Nephron progenitor cell (in vitro differentiated cells): ENCODE measurements at places on chromosomes 12 and 14.

GRCh38 chr14:81348061-81348460, 52.1 kb downstream of the STON2 start:
- DNase-seq, result no peak

DNA sequence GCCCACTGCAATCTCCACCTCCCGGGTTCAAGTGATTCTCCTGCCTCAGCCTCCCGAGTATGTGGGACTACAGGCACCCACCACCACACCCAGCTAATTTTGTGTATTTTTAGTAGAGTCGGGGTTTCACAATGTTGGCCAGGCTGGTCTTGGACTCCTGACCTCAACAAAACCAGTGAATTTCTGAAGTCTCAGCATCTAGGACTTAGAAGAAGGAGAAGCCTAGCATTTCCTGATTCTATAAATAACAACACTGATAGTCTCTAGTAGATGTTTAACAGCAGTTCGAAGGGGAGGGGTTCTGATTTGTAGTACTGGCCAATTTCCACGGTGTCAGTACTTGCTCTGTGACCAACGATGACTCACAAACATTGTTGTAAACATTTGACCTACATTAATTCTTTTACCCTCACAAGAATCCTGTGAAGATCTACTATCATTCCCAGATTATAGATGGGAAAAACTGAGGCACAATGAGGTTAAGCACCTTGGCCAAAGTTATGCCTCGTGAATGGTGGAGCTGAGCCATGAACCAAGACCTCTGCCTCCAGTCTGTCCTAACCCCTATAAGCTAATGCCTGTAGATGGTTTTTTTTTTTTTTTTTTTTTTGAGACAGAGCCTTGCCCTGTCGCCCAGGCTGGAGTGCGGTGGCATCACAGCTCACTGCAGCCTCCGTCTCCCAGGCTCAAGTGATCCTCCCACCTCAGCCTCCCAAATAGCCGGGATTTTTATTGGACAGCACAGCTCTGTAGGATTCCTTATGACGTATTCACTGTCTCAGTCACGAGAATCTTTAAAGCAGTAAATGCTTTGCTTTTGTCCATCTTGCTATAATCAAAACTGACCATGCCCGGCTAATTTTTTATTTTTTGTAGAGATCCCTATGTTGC, 5.2 kb downstream of the P2RX4 start:
- DNase-seq, result no peak

DNA sequence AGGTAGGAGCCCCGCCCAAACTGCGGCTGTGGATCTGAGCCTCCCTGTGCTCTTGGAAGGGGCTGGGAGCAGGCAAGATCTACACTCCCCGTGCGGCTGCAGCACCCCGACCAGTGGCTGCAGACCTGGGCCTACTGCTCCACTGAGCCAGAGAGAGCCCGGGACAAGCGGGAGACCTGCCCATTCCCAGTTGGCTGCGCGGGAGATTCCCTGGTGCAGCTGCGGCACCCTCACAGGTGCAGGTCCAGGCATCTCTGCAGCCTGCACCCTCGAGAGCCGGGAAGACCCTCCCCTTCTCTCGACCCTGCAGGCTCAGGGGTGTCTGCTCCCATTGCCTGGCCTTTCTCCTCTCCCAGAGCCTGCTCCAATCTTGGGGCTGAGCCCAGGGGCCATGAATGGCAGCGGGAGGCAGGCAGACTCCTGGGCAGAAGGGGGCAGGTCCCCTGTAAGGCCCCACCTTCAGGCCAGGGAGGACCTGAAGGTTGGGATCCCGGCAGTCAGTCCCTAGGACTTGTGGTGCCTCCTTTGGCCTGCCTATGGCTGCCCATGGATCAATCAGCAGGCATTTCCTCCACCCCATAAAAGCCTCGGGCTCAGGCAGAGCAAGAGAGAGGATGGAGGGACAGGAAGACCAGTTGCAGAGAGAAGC, 8.8 kb upstream of the A2M start:
- DNase-seq, result no peak

GRCh38 chr14:105019861-105020814, 745 bp downstream of the CDCA4 start:
- DNase-seq, result peak; percentile 70

DNA sequence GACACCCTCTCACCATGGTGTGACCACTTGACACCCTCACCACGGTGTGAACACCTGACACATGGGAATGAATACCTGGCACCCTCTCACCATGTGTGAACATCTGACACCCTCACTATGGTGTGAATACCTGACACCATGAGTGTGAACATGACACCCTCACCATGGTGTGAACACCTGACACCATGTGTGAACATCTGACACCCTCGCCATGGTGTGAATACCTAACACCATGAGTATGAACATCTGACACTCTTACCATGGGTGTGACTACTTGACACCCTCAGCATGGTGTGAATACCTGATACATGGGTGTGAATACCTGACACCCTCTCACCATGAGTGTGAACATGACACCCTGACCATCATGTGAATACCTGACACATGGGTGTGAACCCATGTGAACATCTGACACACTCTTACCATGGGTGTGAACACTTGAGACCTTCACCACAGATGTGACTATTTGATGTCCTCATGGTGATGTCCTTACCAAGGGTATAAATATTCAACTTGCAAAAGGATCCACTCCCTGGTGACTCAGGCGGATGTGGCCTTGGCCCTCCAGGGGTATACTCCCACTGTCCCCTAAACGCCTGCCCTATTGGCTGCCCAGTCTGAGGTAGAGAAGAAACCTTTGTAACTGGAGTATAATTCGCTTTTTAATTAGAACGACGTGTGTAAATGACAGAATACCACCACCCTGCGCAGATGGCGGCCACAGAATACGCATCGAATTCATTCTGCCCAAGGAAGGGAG, 29.1 kb downstream of the RFLNA start:
- no peak for DNase-seq

- no peak for DNase-seq
These were observed 5.6 kb upstream of the ASCL1 start for GRCh38 chr12:102951841-102952240.

DNA sequence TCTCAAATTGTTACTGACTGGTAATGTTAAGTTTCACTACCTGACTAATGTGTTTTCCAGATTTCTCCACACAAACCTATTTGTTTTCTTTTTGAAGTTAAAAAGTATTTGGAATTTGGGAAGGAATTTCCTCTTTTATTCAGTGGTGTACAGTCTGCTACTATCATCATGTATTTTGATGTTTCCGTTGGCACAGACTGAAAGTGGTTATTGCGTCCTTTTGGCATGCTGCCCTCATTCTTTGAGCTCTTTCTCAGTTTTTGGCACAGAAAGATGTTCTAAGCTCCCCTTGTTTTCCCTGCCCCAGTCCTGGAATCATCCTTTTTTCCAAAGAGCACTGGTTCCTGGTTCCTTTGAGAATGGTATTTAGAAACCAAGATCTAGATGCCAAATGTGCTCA, 31.4 kb upstream of the RTRAF start:
- DNase-seq, result no peak

GRCh38 chr12:12467688-12468261, 94.9 kb downstream of the DUSP16 start:
- no peak for DNase-seq

- DNase-seq, result no peak
These were observed 105.8 kb downstream of the MSRB3 start for GRCh38 chr12:65384240-65384639.

DNA sequence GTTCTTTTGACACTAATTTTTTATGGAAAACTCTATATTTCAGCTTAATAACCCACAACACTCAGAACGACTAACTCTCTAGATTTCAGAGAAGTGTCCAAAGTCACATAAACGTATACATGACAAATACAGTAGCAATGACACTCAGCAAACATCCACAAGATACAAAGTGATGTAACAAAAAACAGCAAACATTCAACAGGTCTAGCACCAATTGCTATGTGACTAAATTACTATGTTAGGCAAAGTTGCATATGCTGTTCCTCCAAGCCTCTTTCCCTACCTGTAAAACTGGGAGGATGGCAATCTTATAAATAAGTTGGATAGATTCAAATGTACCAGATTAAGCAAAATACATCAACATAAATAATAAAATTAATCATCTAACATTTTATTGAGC, 1.7 kb downstream of the RECQL start:
- DNase-seq, result no peak

DNA sequence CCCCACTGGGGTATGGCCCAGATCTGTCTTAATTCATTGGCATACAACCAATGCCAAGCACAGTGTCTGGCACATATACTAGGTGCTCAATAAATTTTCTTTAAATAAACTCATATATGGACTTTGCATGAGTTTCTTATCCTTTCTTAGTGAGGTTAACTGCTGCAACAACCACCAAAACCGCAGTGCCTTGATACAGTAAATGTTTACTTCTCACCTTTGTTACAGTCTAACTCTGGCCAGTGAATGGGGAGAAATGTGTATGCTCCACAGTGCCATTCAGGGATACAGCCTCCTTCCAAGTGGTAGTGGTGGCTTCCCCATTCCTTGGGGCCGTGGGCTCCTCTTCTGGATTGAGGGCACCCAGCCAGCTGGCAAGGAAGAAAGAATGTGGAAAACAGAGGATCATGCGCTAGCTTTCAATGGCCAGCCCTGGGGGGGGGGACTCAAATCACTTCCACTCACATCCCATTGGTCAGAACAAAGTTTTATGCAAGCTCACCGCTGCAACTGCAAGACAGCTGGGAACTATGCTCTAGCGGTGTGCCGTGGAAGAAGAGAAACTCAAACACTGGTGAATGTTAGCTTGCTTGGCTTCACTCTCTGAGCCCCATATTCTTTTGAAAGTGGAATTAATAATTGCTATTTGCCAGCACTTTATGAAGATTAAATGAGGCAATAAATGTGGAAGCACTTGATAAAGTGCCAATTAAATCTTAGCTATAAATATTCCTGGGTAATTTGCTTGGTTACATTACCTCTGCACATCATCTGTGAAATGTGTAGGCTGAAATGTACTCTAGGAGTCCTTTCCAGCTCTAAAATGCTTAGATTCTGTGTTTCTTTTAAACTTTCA, 51.0 kb upstream of the SOCS2 start:
- no peak for DNase-seq

DNA sequence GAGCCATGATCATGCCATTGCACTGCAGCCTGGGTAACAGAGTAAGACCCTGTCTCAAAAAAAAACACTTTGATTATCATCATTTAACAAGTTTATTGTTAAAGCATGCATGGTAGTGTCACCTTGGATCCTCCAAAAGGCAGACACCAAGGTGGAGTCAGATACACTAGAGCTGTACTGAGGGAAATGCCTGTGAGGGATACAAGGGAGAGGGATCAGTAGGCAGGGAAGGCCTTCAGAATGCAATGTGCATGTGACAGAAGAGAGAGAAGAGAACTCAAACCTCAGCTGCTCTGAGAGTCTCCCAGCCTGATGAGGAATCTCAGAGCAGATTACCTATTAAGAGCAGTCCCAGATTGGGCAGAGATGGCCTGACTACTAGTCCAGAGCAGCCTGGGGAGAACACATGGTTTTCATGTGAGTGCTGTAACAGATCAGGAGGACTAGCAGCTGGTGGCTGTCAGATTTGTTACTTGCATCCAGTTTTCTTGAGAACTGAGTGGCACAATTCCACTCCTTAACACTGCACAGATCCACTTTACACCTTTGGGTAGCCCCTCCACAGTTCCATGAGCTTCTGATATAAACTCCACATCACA, 38.0 kb upstream of the A2ML1 start:
- no peak for DNase-seq

GRCh38 chr12:103114296-103115055, 157.0 kb downstream of the ASCL1 start:
- DNase-seq, result no peak

DNA sequence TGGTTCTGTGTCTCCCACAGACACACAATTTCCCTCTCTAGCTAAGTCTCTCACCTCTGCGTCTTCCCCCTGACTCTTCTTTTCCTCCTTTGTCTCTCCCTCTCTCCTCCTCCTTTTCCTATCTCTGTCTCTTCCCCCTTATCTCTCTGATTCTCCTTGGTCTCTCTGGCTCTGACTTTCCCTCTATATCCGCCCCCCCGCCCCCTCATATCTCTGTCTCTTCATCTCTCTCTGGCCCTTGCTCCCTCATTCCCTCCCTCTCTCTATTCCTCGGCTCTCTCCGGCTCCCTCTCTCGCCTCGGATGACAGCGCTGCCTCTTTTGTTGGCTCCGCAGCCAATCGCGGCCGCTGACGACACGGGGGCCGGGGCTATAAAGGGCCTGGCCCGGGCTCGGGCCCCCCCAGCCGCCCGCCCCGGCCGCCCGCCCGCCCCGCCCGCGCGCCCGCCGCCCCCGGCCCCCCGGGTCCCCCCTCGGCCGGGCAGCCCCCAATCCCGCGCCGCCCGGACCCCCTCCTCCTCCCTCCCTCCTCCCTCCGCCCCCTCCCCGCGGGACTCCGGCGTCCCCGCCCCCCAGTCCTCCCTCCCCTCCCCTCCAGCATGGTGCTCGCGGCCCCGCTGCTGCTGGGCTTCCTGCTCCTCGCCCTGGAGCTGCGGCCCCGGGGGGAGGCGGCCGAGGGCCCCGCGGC, at the start of gene GDF11:
Gene GDF11, plus strand, starts transcription at position 404 of the 687 bp plus-strand sequence. Its CDS starts 195 bp downstream, at position 599.
- DNase-seq, result peak; percentile 84

GRCh38 chr14:77026166-77026929, 2.2 kb downstream of the IRF2BPL start:
- DNase-seq, result no peak

- DNase-seq, result peak; percentile 56
These were observed 169.2 kb downstream of the PIK3C2G start for GRCh38 chr12:18430425-18431048.

DNA sequence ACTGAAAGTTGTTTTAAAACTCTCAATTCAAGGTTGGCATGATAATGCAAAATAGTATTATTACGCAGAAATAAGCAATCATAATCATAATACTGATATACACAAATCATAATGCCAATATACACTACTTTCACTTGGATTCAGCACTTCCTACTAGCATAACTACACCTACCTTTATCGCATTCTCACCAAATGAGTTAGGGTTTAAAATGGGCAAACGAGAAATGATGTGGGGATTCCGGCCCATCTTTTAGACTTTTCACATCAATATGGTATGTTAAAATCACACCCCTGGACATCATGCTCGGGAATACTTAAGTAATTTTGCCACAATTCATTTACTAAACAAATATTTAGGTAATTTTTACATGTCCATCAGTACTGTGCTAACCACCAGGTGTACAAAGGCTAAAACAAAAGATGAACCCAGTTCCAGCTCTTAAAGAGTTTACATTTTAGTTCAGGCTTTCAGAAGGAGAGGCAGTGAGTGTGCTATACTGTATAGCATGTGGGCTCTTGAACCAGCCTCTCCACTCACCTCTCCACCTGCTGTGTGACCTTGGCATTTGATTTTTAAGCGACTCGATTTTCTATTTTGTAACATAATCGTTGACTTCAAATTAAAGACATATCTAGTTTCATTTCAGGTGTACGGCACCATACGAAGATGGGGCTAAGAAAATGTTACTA, 1.1 kb upstream of the USP15 start:
- no peak for DNase-seq

DNA sequence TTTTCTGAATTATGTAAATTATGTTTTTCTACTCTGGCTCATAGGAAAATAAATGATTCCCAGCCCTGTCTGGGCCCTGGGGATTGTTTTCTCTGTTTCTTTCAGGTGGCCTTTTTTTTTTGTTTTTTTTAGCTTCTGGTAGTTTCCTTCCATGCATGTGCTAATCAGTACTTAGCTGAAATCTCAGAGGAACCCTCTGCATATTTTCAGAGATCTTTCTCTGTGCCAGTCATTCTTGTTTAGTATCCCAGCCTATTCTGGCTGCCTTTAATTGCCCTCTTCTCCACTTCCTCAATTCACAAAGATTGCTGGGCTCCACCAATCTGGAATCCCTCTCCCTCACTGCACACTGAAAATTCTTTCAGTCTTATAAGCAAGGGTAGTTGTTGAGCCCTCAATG, 46.9 kb downstream of the CNOT2 start:
- DNase-seq, result no peak

GRCh38 chr14:61780125-61780524, 17.9 kb downstream of the SNAPC1 start:
- no peak for DNase-seq

- DNase-seq, result no peak
These were observed 47.1 kb downstream of the SERPINA3 start for GRCh38 chr14:94659256-94659655.
